ENCODE measurements at places on chromosomes 11 and 22.

- peak; percentile 69 for DNase-seq
Observed at GRCh38 chr11:7571640-7572000, 57.8 kb downstream of the PPFIBP2 start.

DNA sequence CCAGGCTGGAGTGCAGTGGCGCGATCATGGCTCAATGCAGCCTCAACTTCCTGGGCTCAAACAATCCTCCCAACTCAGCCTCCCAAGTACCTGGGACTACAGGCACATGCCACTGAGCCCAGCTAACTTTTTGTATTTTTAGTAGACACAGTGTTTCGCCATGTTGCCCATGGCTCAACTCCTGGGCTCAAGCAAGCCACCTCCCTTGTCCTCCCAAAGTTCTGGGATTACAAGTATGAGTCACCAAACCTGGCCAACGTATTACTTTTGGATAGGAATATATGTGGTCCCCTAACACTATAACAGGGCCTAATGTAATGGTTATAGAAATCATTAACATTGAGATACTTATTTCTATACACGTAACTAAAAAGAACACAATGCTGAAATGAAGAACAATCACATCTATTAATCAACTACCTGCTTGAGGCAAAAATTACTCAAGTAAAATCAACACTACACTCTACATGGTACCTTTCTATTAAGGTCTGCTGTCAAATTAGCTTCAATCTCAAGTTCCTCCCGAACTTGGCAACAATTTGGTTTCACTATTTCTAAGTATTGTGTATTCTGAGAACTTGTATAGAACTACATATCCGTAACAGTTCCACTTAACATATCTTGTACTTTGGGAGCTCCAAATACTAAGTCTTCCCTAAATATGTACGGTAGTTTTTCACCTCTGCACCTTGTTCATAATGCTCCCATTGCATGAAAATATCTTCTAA is 124.9 kb downstream of the FCHSD2 start:
- DNase-seq, result no peak

DNA sequence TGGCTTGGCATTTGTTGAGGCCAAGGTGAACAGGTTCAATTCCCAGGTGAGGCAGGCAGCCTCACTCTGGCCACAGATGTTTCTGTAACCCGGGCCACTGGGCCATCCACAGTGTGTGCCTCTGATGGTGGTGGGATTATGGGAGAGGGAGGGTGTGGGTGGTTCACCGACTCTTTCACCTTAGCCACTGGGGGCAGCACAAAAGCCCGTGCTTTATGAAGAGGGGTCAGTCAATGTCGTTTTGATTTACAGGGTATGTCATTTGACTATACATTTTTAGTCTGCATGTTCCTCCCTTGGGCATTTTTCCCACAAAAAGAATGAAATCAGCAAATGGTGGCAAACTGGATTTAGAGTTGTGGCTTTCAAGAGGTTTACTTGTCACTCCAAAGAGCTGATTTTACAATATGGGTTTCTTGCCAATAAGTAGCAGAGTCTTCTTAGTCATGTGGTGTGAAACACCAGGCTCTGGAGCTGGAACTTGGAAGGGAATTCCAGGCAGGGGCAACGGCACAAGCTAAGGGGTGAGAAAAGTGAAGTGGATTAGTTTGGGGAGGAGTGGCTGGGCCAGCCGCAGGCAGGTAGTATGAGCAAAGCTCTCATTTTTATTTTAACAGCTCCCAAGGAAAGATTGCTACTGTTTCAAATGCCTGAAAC is 217.8 kb upstream of the ZBED5 start:
- DNase-seq, result no peak

GRCh38 chr11:104487046-104487806 is 323.3 kb upstream of the PDGFD start:
- DNase-seq, result no peak

- no peak for DNase-seq
Observed at GRCh38 chr22:30297276-30297990, 8.1 kb upstream of the CASTOR1 start.

- peak; percentile 67 for DNase-seq
Observed at GRCh38 chr11:109960831-109961230, 132.4 kb upstream of the ZC3H12C start.

DNA sequence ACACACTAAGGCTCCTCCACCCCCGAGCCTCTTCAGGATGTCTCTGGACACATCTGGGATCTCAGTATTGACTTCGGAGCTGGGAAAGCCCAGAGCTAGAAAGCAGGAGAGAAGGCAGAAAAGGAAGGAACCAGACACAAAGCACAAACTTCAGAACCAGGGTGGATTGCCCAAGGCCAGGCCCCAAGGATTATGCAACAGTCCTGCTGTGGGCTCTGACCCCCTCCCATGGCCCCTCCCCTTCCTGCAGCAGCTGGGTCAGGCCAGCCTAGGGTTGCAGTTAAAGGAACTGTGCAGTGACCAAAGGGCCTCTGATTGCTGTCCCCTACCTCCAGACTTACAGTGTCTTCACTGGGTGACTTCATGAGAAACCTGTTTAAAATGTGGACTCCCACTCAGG is 5.3 kb downstream of the KCNE3 start:
- DNase-seq, result peak; percentile 7

DNA sequence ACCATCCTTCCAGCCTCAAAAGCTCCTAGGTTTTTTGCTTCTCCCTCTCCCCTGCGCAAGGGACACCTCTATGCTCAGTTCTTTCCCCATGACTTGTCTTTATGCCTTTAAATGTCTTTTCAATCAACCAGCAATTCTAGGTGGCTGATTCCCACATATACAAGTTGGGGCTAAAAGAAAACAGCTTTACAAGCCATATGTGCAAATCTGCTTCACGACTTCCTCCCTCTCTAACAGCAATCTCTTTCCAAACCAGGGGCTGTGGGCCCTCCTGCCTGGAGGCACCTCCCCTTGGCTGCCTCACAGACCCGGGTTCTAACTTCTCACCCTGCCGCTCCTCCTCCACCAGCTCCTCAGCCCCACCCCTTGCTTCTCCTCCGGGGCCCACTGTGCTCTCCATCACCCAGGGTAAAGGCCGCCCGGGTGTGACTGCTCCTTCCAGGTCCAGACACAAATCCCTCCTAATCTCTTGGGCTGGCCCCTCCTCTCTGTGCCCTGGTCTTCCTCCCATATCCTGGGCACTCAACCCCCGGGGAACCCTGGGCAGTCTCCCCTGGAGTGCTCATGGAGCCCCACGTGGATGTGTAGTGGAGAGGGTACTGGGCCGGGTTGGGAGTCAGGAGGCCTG is 14.1 kb downstream of the TMPRSS13 start:
- DNase-seq, result no peak

GRCh38 chr22:25663654-25664053 is 78.3 kb upstream of the MYO18B start:
- DNase-seq, result no peak

DNA sequence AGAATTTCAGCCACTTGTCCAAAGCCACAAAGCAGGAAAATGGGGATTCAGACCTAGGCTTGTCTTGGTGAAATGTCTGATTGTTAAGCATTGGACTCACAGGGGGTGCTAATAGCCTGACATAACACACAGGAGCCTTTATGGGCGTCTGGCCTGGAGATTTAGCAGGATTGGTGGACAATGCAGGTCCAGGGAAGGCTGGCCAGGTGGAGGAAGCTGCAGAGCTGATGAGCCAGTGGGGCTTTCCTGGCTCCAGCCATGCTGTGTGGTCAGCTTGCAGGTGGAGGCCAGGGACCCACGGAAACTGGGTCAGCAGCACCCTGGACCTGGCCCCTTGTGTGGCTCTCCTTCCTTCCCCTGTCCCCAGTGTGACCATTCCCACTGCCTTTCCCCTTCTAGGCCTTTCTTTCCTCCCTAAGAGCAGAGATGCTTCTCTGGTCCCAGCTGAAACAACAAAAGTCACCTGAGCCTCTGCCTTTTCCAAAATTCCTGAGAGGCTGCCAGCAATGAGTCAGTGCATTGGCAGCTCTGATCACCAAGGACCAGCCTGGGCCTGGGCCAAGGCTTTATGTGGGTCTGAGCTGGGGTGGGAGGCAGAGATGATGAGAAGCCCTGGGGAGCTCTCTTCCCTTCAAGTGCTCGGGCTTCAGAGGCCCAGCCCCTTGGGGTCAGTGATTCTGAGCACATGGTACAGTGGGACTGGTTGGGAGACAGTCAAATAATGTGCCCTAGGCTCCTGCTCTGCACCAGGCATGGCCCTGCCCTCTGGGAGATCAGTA is 85.2 kb downstream of the CCDC81 start:
- DNase-seq, result peak; percentile 98
